ENCODE measurements at places on chromosomes 7 and 10.

DNA sequence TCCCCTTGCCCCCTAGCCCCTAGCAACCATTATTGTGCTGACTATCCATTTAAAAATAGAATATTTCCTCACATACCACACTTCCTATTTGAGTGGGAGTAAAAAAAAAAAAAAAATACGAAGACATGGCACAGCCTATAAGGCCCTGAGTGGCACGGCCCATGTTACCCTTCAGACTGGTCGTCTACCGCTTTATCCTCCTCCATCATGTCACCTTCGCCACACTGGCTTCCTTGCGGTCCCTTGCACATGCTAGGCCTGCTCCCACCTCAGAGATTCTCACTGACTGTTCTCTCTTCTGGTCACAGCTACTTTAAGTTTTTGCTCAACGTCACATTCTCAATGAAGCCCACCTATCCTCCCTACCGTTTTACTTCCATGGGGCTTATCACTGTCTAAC is 130.3 kb downstream of the ATE1 start:
- no peak for DNase-seq

- no peak for DNase-seq
Observed at GRCh38 chr7:157570531-157571200, 233.9 kb downstream of the DNAJB6 start.

DNA sequence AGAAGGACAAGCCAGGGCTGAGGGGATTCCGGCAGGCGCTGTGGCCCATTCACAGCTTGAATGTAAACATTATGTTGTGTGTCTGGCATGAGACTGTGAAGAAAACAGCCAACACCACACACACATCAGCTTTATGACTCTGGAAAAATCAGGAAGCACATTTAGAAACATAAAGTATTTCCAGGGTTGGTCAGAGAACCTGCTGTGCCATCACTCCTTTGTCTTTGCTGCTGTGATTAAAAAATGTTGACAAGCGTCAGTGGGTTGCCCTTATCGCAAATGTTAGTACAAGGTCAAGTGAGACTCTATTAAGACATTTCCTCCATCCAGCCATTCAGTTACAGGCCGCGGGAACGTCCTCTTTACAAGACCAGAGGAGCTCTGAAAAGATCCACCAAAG is 95.4 kb downstream of the TAX1BP1 start:
- DNase-seq: no peak

- DNase-seq: no peak
Observed at GRCh38 chr10:15232279-15232678, 63.8 kb upstream of the NMT2 start.

GRCh38 chr10:113057948-113058522 is 108.0 kb downstream of the TCF7L2 start:
- DNase-seq: no peak

- DNase-seq: no peak
Observed at GRCh38 chr7:111006040-111006439, 84.9 kb upstream of the LRRN3 start.

GRCh38 chr7:155208681-155209477 is 88.8 kb upstream of the INSIG1 start:
- DNase-seq: no peak

DNA sequence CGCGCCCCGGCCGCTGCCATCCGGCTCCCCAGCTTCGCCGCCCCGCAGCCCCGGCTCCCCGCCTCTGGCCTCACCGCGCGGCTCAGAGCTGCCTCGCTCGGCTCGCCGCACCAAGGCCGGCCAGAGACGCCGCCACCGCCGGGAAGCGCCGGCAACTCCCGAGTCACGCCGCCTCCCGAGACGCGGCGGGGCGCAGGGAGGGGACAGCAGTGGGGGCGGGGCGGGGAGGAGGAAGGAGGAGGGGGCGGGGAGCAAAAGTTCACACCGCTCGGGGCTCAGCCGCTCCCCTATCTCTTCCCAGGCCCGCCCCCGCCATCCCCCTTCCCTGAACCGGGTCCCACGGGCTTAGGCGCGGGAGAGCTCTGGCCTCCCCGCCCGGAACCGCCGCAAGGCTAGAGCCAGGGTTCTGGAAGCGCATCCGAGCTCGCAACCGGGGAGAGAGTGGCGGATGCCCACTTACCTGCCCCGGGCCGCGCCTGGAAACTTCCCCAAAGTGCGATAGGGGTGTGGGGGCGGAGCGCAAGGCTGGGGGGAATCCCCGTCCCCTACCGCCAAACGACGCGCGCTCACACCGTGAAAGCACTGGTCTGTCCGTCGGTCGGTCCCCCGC is 1.0 kb downstream of the CHST15 start:
- no peak for DNase-seq

- no peak for DNase-seq
Observed at GRCh38 chr10:57102236-57102635, 741.2 kb upstream of the ZWINT start.

DNA sequence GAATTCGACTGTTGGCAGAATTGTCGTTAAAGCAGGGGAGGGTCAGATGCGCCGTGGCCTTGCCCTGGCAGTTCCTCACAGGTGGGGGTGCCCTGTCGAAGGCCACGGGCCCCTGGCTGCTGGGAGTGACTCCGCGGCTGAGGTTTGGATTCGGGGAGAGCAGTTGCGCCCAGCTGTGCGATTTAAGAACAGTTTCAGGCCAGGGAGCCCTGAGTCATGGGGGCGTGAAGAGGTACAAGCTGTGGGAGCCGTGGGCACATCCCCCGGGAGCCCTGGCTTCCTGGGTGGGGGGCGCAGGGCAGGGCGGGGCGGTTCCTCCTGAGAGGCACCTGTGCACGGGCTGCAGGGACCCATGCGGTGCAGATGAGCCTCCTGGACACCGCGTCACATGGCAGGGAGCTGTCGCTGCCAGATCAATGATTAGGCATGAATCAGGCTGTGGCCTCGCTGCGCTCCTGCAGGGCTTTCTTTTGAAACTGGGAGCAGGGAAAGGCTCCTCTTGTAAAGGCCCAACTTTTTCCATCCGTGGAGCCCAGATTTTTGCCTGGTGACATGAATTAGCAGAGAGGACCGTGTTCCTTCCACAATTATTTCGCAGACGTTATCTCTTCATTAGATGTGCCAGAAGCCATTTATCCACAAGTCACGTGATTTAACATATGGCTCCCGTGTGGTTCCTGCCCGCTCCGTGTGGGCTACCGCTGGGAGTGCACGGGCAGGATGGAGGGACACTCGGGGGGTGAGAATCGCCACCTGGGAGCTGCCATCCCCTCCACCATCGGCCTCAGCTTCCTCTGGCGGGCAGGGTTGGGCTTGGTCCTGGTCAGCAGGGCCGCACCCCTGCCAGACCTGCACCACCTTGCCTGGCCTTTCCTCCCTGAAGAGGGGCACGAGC is 918 bp downstream of the PWWP2B start:
- no peak for DNase-seq

DNA sequence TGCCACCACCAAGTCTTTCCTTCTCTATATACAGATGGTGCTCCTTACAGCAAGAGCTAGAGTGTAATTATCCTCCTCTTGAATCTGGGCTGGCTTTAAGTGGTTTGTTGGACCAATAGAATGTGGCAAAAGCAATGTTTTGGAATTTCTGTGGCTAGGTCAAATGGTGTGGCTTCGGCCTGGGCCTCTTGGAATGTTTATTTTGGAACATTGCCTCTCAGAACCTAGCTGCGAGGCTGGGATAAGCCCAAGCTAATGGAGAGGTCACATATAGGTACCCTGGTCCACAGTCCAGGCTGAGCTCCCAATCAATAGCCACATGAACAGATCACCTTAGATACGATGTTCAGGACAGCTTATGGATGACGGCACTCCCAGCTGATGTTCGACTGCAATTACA is 556.7 kb downstream of the TYW1 start:
- DNase-seq: no peak

- DNase-seq: peak; percentile 21
Observed at GRCh38 chr7:74269757-74270277, 15.6 kb upstream of the RFC2 start.

GRCh38 chr7:158702944-158703343 is 1.7 kb downstream of the NCAPG2 start:
- DNase-seq: no peak

GRCh38 chr10:69960606-69960987 is 92.0 kb upstream of the MACROH2A2 start:
- no peak for DNase-seq

DNA sequence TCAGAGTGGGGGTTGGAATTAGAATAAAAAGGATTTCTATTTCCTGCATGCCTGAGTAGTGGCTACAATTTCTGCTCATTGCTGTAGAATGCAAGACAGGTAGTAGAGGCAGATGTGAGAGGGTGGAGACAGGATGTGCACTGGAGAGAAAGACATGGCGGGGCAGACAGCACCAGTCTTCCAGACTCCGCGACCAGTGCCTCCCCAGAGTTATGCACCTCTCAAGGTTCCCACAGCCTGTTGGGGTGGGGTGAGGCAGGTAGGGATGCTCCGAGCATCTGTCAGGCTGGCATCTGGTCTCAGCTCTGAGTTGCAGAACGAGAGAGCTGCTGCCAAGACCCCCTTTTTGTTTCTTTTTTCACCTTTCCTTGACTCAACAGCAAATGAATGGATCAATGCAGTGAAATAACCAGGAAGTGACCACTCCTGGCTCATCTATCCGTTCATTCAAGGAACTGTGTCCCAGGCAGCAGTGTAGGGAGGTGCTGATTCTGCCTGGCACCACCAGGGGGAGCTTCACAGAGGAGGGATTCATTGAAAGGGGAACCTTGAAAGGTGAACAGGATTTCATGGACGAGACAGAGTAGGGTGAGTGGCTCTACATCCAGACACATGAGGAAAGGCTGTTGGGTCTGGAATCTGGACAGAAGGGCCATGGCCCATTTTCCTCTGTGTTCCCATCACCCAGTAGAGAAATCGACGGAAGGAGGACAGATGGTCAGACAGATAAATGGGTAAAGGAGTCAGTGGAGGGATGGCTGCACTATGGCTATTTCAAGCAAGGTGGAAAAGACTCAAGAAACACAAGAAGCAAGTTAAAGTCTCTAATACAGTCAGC is 17.2 kb upstream of the SLC18A3 start:
- peak; percentile 19 for DNase-seq

DNA sequence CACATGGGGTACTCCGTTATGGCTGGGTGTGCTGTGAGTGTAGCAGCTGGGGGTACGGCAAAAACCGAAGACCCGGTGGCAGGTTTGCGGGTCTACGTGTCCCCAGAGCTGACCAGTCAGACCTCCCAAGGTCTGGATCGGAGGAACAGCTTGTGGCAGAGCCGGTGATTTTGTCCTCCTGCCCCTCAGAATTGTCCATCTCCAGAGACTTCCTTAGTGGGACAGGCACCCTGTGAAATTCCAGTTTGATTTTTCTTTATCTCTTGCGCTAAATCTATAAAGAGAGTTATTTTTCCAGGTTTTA is 1.0 kb downstream of the EIF3B start:
- DNase-seq: no peak

DNA sequence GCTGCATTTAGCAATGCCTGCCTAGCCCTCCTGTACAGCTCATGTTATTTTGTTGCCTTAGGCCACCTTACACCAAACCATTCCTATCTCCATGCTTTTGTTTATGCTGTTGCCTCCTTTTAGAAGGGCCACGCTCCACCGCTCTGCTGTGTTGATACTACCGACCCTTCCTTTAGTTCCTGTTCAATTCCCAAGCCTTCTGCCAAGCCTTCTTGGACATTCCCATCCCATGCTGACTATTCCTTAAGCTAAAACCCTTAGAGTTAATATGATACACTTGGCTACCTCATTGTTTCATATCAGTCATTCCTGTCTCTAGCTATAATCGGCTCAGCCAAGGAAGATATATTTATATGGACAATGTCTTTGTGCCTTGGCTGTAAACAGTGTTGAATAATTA is 705.5 kb downstream of the LRMDA start:
- DNase-seq: no peak

- no peak for DNase-seq
Observed at GRCh38 chr7:120770206-120770605, 87.7 kb downstream of the TSPAN12 start.

DNA sequence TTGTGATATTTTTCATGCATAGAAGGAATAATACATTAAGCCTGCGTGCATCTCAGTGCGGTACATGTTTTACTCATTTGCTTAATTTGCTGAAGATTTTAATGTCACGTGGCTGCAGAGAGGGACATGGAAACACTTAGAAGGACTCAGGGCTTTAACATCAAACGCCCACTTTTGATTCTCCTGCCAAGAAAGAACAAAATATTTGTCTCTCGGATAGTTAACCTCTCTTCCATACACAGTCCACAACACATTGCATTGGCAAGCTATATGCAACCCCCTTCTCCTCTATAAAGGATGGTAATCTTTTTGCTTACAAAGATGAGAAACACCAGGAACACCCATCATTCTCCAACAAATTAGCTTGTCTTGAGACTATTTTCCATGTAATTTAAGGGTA is 148.0 kb upstream of the NRP1 start:
- no peak for DNase-seq

GRCh38 chr10:76430061-76430645 is 998.7 kb downstream of the LRMDA start:
- DNase-seq: no peak

- DNase-seq: no peak
Observed at GRCh38 chr7:139603282-139603681, 79.8 kb downstream of the CLEC2L start.

- DNase-seq: no peak
Observed at GRCh38 chr10:67696029-67696428, at the start of gene CTNNA3. CTNNA3 (minus strand) TSS chr10:67696195.

GRCh38 chr7:149524394-149524793 is 26.8 kb upstream of the ZNF746 start:
- no peak for DNase-seq

DNA sequence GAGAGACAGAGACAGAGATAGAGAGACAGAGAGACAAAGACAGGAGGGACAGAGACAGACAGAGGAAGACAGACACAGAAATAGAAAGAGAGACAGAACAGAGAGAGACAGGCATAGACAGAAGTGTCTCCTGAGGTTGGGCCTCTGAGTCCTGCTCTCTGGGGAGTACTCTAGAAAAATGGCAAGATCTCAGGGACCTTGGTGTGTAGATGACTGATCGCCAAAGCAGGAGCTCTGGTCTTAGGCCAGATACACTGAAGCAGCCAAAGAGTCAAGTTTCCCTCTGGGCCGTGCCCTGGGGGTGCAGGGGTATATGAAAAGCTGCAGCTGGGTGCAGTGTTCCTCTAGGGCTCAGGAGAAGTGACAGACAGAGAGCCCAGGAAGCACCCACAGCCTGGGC is 176.6 kb upstream of the TNS3 start:
- no peak for DNase-seq

GRCh38 chr7:44637788-44638594 is 31.6 kb downstream of the OGDH start:
- DNase-seq: peak; percentile 50

DNA sequence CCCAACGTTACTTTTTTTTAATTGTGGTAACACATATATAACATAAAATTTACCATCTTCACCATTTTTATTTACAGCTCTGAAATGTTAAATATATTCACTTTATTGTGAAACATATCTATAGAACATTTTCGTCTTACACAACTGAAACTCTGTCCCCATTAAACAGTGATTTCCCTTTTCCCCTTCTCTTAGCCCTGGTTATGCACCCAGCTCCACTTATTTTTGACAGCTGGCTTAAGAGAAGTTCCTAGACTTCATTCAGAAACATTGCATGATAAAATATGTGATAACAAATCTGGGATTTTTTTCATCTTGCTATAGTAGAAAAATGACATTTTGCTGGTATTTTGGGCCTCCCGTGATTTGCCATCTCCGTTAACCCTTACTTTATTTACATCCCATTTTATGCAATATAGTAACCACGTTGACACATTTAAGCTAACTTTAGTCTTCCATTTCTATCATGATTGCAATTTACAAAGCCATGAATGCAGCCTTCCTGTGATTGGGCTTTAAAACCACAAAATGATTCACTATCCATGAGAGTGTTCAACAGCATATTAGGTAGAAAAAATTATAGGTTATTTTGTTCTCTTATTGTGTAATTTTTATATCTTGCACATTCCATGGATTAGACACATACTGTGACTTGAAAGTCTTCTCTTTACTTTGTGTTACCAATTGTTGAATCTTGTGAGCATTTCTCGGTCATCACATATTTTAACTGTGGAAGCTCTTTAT is 139.6 kb downstream of the SND1 start:
- DNase-seq: no peak
